HT1080 (cell line): ENCODE measurements at places on chromosomes 3 and 15. TPM values are rescaled to one million over a fixed set of nuclear protein-coding genes. Genes with fewer than 3 reads are reported as not detected.

The OR5H2 gene
- total RNA-seq: not detected in 2 replicates

- DNase-seq: peak; percentile 99
These were observed 101.4 kb downstream of the FNDC3B start for GRCh38 chr3:172140499-172141391.

The CDCP1 gene
- total RNA-seq: 16.9 and 23.8 TPM in 2 replicates

The ADAMTS17 gene
- 0.05 TPM in 1 of 2 replicates, not detected in the other for total RNA-seq

GRCh38 chr3:12648384-12648959 is 15.4 kb downstream of the RAF1 start:
- no peak for DNase-seq

- DNase-seq: no peak
These were observed 121.7 kb upstream of the DLG1 start for GRCh38 chr3:197420115-197420514.

The WDR93 gene
- not detected in 2 replicates for total RNA-seq

- peak; percentile 90 for DNase-seq
These were observed 203.1 kb downstream of the KCNAB1 start for GRCh38 chr3:156323466-156323865.

DNA sequence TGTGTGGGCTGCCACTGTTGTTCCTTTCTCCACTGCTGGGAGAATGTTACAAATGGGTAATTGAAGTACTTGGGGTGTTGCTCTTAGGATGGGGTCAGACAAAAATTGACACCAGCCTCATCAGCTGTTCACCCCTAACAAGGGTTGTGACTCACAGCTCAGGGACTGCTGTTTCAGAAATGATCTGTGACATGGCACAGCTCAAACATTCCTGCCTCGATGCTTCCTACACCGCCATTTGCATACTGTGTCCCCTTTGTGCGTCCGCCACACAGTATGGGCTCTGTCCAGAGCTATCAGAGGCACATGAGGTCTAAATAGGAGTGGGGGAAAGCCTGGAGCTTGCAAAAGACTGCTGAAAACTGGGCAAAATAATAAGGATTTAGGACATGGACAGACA is 43.9 kb downstream of the CCNL1 start:
- DNase-seq: no peak

- DNase-seq: peak; percentile 89
These were observed 202.8 kb downstream of the CADM2 start for GRCh38 chr3:85161544-85161943.

The GAP43 gene
- total RNA-seq: 1.00 and 2.3 TPM in 2 replicates

- no peak for DNase-seq
These were observed 507.1 kb downstream of the IGSF11 start for GRCh38 chr3:118527514-118528044.

- DNase-seq: no peak
These were observed 11.2 kb downstream of the CEP19 start for GRCh38 chr3:196700801-196701200.

GRCh38 chr3:188299068-188299467 is 145.1 kb downstream of the LPP start:
- DNase-seq: no peak

- no peak for DNase-seq
These were observed 31.3 kb downstream of the SHQ1 start for GRCh38 chr3:72816862-72817355.

GRCh38 chr3:72427624-72428023 is 420.6 kb downstream of the SHQ1 start:
- DNase-seq: no peak

The RASGRP1 gene
- total RNA-seq: 0.13 and 0.53 TPM in 2 replicates

GRCh38 chr3:42159706-42160472 is 68.7 kb downstream of the TRAK1 start:
- no peak for DNase-seq

DNA sequence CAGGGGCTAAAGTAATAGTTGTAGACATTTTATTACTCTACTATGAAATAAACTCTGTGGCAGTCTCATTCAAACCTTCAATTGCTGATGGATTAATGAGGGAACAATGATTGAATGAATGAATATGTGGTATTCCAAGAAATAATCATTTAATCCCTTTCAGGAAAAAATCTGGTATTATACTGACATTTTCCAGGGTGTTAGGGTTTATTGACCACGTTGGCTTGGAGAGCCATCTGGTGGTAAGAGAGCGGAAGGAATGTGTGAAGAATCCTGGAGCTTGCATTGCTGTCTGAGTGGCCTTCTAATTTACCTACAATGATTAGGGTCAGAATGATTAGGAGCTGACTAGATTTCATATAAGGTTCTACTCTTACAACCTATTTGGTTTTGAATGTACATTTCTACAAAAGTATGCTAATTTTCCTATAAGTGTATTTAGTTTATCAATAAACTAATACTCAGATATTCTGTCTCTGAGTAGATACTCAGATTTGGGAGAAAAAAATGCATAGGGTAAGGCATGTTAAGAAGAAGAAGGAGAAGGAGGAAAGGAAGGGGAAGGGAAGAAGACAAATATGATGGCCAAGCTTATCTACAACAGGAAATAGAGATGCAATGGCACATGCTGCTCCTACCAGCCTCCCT is 249.9 kb downstream of the ROBO1 start:
- DNase-seq: peak; percentile 30

GRCh38 chr3:82208002-82208710 is 446.7 kb upstream of the GBE1 start:
- no peak for DNase-seq

- DNase-seq: no peak
These were observed 589 bp downstream of the ANAPC13 start for GRCh38 chr3:134485075-134485717.

The PLCL2 gene
- total RNA-seq: 11.1 and 11.5 TPM in 2 replicates

DNA sequence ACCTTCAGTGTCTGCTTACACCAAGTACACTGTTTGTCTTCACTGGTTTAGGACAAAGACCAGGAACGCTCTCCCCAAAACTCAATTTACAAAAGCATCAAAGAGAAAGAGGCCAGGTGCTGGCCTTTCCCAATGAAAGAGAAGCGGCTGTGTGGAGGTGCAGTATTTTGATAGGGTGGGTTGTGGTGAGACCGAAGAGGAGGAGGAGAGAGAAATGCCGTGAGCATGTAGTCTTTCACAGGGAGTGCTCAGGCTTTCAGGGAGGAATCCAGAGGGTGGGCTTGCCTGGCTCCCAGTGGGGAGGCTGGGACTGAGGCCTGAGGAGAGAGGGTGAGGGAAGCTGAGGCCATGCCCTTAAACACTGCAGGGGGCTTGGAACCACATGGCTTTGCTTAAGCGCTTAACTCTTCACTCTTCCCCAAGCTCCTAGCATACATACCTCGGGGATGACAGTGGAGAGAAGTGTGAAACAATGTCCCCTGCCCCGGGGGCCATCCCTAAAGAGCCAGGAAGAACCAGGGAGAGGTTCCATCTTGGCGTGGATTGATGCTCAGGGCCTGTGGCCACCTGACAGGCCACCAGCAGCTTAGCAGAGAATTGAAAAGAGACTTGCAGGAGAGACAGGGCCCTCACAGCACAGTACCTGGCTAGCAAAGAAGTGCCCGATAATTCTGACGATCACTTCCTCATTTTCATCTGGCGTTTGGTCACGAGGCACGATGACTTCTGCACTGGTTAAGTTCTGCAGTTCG is 60.5 kb downstream of the SENP2 start:
- DNase-seq: no peak
